H9 (cell line): ENCODE measurements at places on chromosomes 7 and 10. TPM values are rescaled to one million over a fixed set of nuclear protein-coding genes. Genes with fewer than 3 reads are reported as not detected.

DNA sequence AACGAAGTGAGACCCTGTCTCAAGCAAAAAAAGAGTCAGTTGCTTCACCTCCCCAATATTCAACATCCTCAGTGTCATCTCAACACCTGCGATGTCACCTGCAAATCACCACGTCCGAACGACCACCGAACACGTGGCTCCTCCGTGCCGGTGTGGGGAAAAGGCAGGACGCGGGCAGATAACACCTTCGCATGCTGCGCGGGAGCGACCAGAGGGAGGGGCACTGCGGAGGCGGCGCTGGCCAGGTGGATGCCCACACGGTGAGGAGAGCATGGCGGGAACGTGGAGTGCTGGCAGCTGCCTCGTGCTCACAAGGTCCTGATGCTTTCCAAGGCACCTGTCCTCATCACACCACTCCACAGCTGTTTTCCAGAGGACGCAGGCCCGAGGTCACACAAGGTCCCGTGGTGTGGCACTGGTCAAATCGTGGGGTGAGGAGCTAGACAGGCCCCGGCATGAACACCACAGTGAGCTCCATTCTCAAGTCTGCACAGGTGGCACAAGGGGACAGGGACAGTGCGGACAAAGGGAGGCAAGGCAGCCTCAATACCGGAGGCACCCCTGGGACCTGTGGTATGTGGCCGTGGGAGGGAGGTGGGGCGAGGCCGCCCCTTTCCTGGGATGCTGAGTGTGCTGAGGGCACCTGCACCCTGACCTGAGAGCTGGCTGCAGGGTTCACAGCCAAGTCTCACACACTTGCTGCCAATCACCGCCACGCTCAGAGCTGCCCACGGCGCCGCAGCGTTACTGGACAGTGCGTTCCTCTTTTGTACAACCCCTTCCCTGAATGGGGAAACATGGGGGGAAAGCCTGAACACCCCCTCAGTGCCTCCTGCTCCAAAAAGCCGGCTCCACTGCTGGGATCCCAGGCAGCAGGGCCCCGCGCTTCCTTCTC is 13.0 kb downstream of the TUBGCP2 start:
- DNase-seq = no peak

DNA sequence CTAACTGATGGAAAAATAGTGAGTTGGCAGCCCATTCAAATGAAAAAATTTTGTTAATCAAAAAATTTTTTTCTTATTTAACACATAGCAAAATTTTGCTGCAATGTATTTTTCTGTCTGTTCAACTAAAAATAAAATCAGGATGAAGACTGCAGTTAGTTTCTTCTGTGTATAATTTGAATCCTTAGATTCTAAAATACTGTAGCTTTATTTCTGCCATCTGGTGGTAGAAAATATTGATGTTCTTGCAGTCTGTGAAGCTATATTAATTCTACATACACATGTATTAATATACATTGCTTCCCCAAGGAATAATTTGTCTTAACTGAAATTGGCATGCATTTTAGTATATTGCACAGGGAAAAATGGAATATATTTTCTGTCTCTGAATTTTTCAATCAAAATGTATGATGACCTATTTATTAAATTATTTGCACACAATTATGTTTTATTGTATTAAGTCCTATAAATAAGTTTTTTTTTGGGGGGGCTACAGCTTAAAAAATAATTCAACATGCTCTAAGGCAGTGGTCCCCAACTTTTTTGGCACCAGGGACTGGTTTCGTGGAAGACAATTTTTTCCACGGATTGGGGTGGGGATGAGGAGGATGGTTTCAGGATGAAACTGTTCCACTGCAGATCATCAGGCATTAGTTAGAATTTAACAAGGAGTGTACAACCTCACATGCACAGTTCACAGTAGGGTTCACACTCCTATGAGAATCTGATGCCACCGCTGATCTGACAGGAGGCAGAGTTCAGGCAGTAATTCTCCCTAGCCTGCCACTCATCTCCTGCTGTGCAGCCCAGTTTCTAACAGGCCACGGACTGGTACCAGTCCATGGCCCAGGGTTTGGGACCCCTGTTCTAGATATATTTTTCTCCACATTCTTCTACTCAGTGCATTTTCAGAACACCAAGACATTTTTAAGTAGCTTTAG is 119.4 kb downstream of the GNAT3 start:
- DNase-seq = no peak

DNA sequence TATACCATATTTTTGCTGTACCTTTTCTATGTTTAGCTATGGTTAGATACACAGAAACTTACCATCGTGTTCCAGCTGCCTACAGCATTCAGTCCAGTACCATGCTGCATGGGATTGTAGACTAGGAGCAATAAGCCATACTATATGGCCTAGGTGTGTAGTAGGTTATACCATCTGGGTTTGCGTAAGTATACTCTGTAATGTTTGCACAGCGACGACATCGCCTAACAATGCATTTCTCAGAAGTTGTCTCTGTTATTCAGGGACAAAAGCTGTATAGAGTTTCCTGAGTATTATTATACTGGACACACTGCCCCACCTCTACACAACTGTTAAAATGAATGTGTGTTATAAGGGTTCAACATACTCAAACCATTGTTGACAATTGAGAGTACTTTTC is 93.8 kb upstream of the MKI67 start:
- DNase-seq = no peak

DNA sequence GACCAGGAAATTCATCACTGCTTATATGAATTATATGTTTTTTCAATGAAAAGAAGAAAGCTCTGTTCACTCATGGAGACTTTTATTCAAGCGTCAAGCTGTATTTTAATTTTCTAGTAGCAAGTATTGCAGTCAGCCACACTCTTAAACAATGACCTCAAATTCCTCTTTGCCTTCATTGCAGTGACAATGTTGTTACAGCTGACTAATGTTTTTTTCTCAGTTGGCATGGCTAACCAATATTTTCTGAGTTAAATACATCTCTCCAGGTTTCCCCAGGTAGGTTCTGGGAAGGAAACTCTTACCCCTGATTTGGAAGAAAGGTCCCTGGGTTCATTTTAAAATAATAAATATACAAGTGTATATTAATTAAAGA is 241.5 kb downstream of the WDR11 start:
- DNase-seq = no peak

DNA sequence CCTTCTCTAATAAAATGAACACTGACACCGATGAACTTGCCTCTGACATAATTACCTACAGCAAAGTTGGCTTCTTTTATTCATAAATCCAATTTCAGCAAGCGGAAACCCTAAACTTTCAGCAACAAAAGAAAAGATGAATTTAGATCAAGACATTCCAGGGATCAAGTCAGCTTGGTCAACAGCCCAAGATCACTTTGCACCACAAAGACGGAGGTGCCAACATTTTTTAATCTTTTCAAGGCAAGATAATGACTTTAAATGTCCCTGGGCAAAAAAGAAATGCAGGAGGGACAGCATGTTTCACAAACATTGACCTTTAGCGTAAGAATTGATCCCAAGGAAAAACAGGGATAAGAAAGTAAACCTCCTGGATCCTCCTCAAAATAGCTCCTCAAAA is 636.9 kb downstream of the PARD3 start:
- no peak for DNase-seq

DNA sequence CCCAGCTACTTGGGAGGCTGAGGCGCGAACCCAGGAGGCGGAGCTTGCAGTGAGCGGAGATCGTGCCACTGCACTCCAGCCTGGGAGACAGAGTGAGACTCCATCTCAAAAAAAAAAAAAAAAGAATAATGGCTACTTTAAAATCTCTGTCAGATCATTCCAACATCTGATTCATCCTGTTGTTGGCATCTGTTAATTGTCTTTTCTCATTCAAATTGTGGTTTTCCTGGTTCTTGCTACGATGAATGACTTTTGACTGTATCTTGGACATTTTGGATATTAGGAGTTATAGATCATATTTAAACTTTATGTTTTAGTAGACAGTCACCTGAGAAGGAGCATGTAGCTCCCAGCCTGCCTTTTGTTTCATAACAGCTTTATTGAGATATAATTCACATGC is 8.5 kb downstream of the TPST1 start:
- no peak for DNase-seq

DNA sequence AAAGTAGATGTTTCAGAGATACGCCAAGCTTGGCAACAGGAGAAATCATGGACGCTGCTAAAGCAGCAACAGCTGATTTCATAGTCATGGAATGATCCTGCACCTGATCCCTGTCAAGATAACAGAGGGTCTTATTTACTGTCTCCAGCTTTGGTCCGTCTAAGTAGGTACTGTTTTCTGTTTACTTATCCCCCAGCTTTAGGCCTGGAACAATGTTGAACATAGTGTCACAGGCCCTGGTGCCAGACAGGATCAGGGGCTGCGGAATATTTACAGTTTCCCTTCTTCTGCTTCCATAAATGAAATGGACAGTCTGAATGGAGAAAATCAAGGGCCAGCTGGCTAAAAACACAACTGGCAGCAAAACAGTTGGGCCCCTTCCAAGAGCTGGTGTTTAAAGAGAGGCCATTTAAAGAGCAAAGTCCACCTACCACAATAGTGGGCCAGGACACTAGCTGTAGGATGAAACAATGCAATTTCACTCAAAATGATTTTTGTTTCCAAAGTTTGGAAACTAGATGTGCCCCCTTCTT is 2.9 kb downstream of the GPR37 start:
- DNase-seq = no peak

Gene SEMA4G
- total RNA-seq = 8.1 and 8.5 TPM in 2 replicates

Gene TBC1D12
- total RNA-seq = 1.9 and 2.0 TPM in 2 replicates

Gene GIMAP8
- total RNA-seq = not detected in 2 replicates

Gene HOXA1
- total RNA-seq = 0.11 TPM in 1 of 2 replicates, not detected in the other
